ENCODE measurements at places on chromosomes 4 and X. TPM values are rescaled to one million over a fixed set of nuclear protein-coding genes. Genes with fewer than 3 reads are reported as not detected.

DNA sequence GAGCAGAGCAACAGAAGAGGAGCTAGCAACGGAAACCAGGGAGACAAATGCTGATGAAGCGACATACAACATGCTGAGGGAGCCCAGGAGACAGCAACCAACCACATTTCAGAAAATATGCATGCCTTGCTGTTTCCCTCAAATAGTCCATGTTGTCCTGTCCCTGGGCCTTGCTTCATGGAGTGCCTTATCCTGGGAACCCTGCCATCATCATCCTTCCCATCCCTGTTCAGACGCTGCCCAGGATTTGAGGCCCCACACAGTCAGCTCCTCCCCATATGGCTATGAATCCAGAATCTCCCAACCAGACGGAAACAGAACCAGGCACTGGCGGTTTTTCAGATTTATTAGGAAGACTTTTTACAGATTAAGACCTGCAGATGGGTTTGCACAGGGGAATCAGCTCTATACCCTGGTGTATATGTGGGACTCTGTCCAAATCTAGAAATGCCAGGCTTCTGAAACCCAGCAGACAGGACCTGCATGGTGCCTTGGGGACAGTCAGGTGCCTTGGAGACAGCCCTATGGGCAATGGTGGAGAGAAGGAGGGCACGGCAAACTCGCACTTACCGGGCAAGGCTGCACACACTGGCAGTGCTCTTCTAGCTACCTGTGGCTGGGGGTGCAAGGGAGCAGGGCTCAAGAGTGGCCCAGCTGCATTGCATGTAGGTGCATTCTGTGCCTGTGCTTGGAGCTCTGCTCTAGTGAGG lies 199.7 kb upstream of the MAMLD1 start:
- no peak for DNase-seq

PDLIM3 gene
- 63.0 TPM for total RNA-seq

DNA sequence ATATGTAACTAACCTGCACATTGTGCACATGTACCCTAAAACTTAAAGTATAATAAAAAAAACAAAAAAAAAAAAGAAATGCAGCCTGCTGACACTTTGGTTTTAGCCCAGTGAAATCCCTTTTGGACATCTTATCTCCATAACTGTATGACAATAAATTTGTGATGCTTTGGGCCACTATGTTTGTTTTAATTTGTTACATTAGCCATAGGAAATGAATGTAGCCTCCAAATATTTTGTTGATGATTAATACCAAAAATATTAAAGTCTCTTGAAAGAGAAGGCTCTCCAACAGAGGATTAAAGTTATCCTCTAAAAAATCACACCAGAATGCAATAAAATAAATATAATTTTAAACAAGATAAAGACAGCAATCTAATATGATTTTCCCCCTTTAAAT lies 852.7 kb upstream of the SLIT2 start:
- no peak for DNase-seq

- no peak for DNase-seq
Measured at GRCh38 chr4:515251-515650, 16.2 kb downstream of the PIGG start.

FANCB gene
- 3.2 TPM for total RNA-seq

- no peak for DNase-seq
Measured at GRCh38 chr4:59971952-59972351, 1228.2 kb upstream of the ADGRL3 start.

DNA sequence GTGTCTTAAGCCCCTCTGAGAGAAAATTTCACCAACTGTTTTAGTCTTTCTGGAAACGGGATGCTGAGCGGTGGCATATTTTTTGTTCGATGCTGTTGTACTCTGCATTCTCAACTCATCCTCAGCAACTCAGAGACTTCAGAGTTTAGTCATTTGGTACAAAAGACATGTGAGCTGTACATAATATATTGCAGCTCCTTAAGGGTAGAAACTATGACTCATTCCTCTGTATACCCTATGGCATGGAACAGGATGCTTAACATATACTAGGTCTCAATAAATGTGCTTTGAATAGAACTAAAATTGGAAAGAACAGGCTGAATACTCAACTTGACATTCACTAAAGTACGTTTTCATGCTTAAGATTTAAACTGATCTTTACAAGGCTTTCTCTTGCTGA lies 130.5 kb upstream of the SLITRK2 start:
- DNase-seq, result no peak

GRCh38 chr4:71593311-71593710 lies 190.6 kb downstream of the GC start:
- DNase-seq, result no peak

DNA sequence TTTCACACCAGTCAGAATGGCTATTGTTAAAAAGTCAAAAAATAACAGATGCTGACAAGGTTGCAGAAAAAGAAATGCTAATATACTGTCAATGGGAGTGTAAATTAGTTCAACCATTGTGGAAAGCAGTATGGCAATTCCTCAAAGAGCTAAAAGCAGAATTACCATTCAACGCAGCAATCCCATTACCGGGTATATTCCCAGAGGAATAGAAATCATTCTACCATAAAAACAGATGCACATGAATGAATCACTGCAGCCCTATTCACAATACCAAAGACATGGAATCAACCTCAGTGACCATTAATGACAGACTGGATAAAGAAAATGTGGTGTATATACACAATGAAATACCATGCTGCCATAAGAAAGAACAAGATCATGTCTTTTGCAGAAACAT lies 243.0 kb downstream of the STPG2 start:
- DNase-seq, result no peak

GRCh38 chrX:15790769-15791290 lies 546 bp downstream of the ZRSR2 start:
- no peak for DNase-seq

DNA sequence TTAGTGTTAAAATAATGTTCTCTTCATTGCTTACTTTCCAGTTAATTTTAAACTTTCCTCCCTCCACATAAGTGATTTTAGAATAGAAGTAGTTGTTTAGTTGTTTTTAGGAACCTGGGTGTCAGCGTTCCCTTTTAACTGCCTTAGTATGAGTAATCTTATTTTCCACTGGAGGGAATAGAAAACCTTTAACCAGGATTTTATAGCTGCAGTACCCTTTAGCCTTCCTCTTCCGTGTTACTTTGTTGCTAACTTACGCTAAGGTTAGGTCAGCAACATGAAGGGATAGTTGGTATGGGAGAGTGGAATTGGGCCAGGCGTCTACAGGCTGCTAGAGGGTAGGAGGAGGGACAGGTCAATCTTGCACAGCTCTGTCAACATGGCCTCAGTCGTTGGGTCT lies 31.5 kb downstream of the SMS start:
- no peak for DNase-seq

DNA sequence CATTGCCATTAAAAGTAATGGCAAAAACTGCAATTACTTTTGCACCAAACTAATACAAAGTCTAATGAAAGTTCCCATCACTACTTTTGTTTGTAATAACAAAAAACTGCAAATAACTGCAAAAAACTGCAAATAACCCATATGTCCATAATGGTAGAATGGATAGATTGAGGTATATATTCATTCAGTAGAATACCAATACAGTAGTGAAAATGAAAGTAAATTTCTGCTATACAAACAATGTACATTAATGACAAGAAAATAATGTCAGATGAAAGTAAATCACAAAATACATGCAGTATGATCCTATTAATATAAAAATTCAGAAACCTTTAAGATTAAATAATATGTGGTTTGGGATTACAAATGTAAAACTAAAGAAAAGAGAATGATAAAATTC lies 41.3 kb upstream of the CEP135 start:
- no peak for DNase-seq

LRAT gene
- total RNA-seq, result not detected

DNA sequence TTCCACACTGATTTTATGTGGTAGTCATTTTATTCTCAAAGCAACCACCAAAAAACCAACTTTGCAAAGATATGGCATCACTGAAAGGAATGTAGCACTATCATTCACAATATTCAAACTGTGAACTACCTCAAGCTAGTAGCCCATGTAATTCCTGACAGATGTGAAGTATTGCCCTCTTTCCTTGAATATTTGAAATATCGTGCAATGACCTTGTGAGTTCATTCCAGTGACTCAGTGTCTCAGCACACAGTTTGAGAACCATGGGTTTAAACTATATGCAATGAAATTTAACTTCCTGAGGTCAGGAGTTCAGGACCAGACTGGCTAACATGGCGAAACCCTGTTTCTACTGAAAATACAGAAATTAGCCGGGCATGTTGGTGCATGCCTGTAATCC lies 20.9 kb upstream of the IQCM start:
- no peak for DNase-seq

- no peak for DNase-seq
Measured at GRCh38 chrX:108299101-108299591, 139.1 kb downstream of the COL4A6 start.

GRCh38 chrX:2697741-2698299 lies 6.7 kb downstream of the CD99 start:
- DNase-seq, result no peak

IL9R gene
- total RNA-seq, result not detected

- DNase-seq, result no peak
Measured at GRCh38 chr4:80069837-80070731, 2.9 kb downstream of the ANTXR2 start.

DNA sequence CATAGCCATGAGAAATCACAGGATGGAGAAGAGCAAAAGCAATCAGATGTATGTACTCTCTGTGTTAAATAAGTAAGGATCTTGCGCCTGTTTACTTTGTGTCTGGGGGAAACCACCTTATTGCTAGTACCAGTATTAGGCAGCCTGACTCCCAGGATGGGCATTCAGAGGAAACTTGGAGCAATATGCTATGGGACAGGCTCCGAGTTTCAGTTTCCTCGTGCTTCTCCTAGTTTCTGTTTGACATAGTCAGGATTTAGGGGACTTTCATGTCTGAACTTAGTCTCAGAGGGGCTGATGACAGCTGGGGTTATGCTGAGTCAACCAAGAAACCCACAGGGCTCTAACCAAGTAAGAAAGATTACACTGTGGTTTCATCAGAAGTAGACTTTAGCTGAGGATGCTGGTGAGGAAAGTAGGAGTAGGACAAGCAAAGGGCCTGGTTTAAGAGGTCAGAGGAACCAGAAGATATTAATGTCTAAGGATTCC lies 13.5 kb downstream of the NSUN7 start:
- DNase-seq, result no peak

- no peak for DNase-seq
Measured at GRCh38 chrX:67601771-67602170, 58.0 kb downstream of the AR start.

GRCh38 chrX:47218920-47219815 lies 687 bp downstream of the CDK16 start:
- peak; percentile 81 for DNase-seq
